ENCODE measurements at places on chromosomes 2 and 18. TPM values are rescaled to one million over a fixed set of nuclear protein-coding genes. Genes with fewer than 3 reads are reported as not detected.

DNA sequence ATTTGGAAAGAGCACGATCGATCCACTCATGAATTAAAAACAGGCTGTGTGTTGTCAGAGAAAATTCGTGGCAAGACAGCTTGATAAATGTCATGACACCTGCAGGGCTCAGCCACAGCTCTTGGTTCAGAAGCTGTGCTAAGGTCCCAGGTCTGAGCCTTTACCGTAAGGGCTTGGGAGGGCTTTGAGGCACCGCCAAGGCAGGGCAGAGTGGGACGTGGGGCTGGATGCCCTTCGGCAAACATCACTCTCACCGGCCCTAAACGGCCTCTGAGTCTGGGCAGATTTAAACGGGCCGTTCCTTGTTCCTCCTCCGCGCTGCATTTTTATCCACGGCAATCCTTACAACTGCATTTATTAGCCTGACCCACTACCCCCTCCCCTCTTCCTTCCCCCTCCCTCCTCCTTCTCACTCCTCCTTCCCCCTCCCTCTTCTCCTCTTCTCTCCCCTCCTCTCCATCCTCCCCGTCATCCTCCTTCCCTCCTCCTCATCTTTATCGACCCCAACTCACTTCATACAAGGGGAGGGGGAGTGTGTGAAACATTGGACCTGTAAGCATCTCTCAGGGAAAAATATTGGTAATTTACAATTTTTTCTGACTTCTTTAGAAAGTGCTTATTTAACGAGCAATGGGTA lies 33.9 kb downstream of the MBP start:
- DNase-seq: no peak

GRCh38 chr18:49795612-49796552 lies 17.5 kb downstream of the ACAA2 start:
- DNase-seq: no peak

- DNase-seq: no peak
These were observed 13.4 kb downstream of the SERPINB7 start for GRCh38 chr18:63788447-63789096.

DNA sequence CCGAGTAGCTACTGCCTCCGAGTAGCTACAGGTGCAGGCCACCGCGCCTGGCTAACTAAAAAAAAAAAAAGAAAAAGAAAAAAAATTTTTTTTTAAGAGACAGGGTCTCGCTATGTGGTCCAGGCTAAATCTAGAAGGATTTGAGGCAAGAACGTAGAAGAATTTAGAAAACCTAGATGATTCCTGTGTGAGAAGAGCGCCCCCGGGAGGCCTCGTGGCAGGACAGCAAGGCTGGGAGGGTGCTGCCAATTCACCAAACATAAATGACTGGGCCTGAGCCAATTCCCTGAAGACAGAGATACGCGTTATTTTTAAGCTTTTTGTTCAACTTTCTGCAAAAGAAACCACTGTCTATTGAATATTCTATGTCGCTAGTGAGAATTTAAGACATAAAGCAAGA lies 90.1 kb upstream of the TGFA start:
- no peak for DNase-seq

- no peak for DNase-seq
These were observed 2.0 kb upstream of the CHRND start for GRCh38 chr2:232523682-232524597.

GRCh38 chr2:203857656-203858055 lies 9.9 kb upstream of the CTLA4 start:
- no peak for DNase-seq

DNA sequence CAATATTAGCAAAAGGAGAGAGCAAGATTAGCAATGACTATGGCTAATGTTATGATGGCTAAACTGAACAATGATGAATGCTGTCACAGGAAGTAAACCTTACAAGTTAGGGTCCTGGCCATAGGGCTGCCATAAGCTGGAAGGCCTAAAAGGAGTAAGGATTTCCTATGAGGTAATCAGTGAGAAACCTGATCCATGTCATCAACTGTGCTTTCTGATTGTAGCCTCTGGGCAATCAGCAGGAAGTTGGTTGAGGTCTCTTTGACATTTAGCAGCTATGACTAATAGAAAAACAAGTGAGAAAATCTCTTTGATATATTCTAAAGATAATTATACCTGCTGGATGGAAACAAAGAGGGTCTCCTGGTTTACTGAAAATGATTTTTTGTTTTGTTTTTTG lies 193.0 kb downstream of the RAB3GAP1 start:
- no peak for DNase-seq

GRCh38 chr2:177164584-177165052 lies 48.0 kb upstream of the HNRNPA3 start:
- peak; percentile 86 for DNase-seq

- DNase-seq: no peak
These were observed 5.7 kb upstream of the OTOS start for GRCh38 chr2:240146141-240146561.

DNA sequence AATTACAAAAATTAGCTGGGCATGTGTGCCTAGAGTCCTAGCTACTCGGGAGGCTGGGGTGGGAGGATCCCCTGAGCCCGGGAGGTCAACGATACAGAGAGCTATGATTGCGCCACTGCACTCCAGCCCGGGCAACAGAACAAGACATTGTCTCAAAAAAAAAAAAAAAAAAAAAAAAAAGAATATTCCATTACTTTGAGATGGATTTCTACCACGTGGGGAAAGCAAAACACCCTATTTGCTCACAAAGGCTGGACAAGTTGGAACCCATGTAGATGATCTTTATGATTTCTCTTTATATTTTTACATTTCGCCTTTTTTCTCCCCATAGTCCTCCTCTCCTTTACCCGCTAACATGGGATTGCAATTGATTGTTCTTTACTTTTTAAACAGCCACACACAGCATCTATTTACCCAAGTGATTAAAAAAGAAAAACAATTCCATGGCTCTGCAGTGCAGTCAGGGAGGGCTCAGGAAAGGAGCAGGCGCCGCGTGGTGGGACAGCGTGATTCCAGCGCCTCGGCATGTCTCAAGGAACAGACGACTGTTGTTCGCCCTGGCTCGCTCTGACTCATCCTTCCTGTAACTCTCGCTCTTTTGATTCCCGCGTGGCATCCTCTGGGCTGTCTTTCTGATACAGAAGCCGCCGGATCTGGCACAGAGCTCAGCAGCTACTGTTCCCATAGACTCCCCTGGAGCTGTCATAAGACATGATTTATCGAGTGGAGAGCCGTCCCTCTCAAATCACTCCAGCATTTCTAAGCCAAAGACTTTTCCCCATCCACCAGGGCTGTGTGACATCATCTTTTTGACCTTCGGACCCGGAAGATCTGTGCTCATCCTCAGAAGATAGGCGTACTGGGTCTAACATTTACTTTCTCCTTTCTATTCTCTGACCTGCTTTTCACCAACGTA lies 230.4 kb upstream of the AGAP1 start:
- peak; percentile 85 for DNase-seq

- DNase-seq: no peak
These were observed 188.4 kb downstream of the CCDC85A start for GRCh38 chr2:56372071-56372656.

GRCh38 chr2:212213191-212213590 lies 325.4 kb downstream of the ERBB4 start:
- no peak for DNase-seq

DNA sequence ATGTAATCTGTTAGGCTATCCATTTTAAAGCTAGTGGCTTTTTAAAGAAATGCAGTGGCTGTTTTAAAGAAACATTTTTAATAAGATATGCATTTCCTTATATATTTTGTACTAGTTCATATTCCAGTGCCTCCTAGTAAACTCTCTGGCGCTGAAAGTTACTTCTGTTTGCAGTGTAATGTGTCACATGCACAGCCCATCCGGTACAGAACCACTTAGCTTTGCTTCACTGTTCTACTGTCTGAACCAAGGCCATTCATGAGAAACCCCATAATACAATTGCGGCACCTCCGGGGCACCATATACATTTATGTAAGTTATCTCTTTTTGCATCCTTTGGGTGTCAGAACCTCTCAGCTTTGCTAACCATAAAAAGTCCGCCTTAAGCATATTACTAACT lies 114.6 kb upstream of the KCTD1 start:
- DNase-seq: no peak

DNA sequence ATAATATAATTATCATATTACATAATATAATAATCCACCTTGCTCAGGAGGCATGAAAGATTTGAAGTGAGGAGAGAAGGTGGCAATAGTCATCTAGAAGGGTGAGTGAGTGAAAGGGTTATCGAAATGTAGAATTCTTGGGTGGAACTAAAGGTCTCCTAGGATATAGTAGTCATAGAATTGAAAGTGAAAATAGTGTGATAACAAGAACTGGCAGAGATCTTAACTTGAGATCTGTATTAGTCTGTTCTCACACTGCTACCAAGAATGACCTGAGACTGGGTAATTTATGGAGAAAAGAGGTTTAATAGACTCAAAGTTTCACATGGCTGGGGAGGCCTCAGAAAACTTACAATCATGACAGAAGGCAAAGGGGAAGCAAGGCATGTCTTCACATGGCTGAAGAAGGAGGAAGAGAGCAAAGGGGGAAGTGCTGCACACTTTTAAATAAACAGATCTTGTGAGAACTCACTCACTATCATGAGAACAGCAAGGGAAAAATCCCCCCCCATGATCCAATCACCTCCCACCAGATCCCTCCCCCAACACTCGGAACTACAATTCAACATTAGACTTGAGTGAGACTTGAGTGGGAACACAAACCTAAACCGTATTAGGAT lies 351.5 kb downstream of the NR4A2 start:
- no peak for DNase-seq

Gene STARD6
- total RNA-seq: not detected

Gene DLX1
- total RNA-seq: 0.51 TPM

Gene NEU2
- total RNA-seq: not detected

Gene TRIM43
- total RNA-seq: not detected

Gene NAT8
- not detected for total RNA-seq

Gene EMILIN2
- 23.0 TPM for total RNA-seq

Gene LYG2
- total RNA-seq: not detected
